T-helper 17 cell (primary cell): ENCODE measurements at places on chromosomes 2 and 18.

DNA sequence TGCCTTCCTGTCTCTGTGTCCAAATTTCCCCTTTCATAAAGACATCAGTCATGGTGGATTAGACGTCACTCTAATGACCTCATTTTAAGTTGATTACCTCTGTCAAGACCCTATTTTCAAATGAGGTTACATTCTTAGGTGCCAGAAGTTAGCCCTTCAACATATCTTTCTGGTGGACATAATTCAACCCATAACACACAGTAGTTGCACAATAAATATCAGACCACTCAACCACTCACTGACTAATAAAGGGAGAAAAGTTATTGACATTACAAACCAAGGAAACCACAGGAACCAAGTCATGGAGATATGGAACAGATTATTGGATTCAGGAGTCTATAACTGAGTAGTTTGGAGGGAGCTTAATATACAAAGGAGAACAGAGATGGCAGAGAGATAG is 377.4 kb upstream of the ACVR2A start:
- no peak for DNase-seq

DNA sequence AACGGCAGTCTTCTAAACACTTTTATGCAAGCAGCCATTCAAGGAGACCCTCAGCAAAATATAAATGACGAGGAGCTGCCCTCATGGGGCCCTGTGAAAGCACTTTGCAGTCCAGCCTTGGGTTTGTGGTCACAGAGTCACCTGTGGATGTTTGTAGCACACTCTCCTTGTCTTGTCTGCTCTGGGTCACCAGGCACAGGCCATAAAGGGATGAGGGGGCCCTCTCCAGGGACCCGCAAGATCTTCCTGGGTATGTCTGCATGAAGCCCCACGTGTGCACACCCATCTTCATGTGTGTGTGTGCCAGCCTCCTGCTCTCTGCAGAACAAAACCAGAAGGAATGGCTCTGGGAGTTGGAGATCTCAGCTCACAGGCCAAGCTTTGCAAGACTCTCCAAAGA is 36.2 kb downstream of the ATOH8 start:
- DNase-seq = no peak

DNA sequence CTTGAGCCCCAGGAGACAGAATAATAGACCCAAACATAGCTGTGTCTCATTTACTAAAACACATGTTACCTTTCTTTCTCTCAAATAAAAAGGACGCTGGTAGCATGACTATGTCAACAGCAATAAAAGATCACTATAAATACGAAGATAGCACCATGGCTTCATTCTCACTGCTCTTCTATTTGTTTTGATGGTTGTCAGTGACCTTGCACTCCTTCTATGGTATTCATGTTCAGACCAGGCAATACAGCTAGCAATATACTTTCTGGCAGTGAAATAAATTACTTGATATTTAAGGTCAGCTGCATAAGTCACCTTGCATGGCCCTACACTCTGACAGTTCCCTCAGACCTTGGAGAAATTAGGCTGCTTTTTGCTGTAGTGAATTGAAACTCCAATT is 263.2 kb upstream of the CDH7 start:
- no peak for DNase-seq

- no peak for DNase-seq
Observed at GRCh38 chr2:145771525-145771924, 1251.6 kb upstream of the ZEB2 start.

DNA sequence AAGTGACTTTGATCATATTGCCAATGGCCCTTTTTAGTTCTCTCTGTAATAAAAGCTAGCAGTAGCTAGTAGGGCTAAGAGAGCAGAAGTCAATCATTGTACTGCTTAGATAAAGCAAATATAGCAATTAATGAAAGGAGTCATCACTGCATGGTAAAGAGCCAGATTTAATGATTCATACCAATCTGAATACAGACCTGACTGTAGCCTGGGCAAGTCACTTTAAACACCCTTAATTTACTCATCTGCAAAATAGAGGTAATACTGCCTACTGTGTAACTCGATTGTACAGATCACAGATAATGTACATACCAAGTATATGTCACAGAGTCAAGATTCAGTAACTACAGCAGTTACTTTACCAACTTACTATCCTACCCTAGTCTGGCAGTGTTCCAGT is 63.6 kb downstream of the ASXL2 start:
- DNase-seq = no peak

GRCh38 chr18:45777393-45777792 is 48.1 kb upstream of the SIGLEC15 start:
- no peak for DNase-seq
